NCI-H1694 (cell line): ENCODE measurements at places on chromosomes 11 and 22.

DNA sequence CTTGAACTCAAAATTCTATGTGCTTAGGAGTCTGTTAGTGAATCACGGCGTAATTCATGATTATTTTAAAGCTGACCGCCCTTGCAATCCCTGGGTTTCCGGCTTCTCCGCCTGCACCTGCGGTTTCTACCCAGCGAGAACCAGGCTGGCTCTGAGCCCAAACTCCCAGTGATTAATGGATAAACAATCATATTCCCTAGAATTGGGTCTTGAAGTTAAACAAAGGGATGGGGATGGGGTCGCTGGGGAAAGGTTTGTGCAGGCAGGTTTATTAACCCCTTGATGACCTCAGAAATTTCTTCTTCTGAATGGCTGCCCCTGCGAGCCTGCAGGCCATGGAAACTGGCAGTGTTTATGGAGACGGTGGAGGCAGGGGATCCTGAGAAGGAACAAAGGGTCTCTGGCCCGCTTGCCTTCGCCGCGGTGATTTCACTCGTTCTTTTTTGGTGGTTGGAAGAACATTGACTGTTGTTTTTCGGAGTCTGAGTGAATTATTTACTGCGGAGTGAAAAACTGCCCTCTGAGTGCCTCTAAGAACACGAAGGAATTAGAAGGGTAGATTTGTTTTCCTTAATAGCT, 1000.3 kb downstream of the BRD1 start:
- no peak for DNase-seq

GRCh38 chr11:119380827-119381180, 686 bp downstream of the USP2 start:
- DNase-seq, result no peak

DNA sequence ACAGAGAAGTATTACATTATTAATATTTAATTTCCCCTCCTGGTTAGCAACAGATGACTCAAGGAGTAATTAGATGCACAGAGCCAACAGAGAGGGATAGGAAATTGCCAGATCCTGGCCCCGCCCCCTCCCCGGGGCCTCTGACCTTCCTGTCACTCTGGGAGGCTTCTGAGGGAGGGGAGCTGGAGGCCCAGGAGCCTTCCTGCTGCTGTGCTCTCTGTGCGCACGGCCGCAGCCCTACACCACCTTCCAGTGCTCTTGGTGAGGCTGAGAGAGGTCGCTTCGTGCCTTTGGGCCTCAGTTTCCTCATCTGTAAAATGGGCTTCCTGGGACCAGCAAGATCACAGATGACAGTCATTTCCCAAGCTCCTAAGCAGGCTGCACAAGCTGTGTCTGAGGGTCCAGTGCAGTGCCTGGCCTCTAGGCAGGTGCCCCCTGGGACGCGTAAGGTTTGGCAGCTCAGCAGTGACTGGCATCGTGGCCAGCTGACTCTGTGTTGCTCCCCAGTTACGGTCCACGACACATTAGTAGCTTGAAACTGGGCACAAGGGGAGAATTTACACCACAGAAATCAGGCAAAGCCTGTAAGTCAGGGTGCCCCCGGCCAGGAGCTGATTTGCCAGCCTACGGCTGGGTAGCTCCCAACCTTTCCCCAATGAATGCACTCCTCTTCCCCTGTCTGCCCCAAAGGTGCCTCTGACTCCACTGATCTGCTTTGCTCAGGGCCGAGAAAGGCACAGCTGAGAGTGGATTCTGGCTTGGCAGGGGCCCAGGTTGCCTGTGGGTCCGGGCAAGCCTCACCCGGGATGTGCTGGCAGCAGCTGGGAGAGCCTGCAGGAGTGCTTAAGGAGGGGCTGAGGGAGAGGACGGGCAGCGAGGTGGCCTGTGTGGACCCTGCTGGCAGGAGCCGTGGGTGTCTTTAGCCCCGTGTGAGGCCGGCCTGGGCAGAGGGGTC, 2.3 kb downstream of the ADORA2A start:
- DNase-seq, result no peak

DNA sequence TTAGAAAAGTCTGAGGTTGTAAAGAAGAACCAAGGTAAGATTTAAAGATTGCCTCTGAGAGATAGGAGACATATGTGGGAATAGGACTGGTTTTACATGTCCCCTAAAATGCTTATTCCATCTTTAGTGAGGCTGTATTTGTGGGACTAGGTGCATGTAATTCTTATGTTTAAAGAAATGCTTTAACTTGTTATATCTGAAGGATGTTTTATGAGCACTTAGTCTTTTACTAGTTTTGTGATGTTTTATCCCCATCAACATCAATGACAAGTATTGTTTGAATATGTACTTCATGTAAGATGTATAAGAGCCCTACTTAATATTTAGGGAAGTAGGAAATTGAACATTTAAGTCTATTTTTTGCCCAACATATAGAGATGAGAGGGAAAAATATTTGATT, 24.7 kb downstream of the GRAMD1B start:
- DNase-seq, result no peak

- no peak for DNase-seq
These were observed 734.3 kb upstream of the ARHGAP42 start for GRCh38 chr11:99952816-99953215.

GRCh38 chr11:31414338-31414737, 44.7 kb downstream of the DNAJC24 start:
- DNase-seq, result no peak

GRCh38 chr11:40338739-40339138, 1120.7 kb downstream of the LRRC4C start:
- DNase-seq, result no peak
